ENCODE measurements at places on chromosomes 7 and 10.

DNA sequence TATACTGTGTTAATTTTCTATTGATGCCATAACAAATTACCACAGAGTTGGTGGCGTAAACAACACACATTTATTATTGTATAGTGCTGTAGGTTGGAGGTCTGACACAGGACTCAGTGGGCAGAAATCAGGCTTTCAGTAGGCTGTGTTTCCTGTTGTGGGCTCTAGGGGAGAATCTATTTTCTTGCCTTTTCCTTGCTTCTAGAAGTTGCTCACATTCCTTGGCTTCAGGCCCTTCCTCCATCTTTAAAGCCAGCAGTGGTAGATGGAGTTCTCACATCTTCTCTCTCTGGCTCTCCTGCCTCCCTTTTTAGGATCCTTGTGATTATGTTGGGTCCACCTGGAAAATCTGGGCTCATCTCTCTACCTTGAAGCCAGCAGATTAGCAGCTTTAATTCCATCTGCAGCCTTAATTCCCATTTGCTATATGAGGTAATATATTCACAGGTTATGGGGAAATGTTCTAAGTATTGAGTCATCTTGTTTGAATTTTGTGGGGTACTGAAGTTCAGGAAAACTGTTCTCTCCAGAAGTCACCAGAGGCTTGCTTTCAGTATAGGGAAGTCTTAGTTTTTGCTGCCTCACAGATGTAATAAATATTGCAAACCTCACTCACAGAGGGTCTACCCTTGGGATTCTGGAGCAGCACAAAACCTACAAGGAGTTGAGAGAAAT is 38.9 kb downstream of the CCNY start:
- no peak for DNase-seq

DNA sequence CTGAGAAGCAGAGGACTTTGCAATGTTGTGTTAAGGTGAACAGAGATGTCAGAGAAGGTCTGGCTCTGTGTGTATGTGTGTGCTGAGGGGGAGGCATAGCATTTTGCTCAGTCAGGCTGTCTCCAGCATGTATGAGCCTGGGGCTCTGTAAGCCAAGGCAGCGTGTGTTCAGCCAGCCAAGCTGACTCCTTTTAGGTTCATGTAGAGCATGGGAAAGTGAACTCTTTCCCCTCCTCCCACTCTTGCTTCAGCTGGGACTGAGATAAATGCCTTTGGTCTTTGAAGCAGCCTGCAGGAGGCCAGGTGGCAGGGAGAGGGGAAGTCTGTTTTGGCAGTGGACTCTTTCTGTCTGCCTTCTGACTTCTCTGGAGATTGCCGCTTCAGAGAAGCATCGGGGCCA is 3.8 kb downstream of the SFXN2 start:
- no peak for DNase-seq

- no peak for DNase-seq
These were observed 51.9 kb downstream of the ALOX5 start for GRCh38 chr10:45425621-45426563.

- DNase-seq = no peak
These were observed 6.5 kb downstream of the DOCK4 start for GRCh38 chr7:112199672-112200071.

- no peak for DNase-seq
These were observed 371.4 kb downstream of the PHTF2 start for GRCh38 chr7:78169992-78170391.

GRCh38 chr10:131474416-131474815 is 162.9 kb upstream of the TCERG1L start:
- no peak for DNase-seq

- no peak for DNase-seq
These were observed 71.9 kb downstream of the GALNT11 start for GRCh38 chr7:152097330-152097729.

GRCh38 chr10:61628151-61628874 is 34.4 kb upstream of the CABCOCO1 start:
- no peak for DNase-seq

GRCh38 chr10:93482145-93482834 is at the start of gene MYOF:
MYOF (minus strand) TSS chr10:93482334; CDS start chr10:93482194, 140 bp downstream.
- peak; percentile 29 for DNase-seq

- DNase-seq = no peak
These were observed 21.0 kb downstream of the ANKRD30A start for GRCh38 chr10:37146443-37146842.

DNA sequence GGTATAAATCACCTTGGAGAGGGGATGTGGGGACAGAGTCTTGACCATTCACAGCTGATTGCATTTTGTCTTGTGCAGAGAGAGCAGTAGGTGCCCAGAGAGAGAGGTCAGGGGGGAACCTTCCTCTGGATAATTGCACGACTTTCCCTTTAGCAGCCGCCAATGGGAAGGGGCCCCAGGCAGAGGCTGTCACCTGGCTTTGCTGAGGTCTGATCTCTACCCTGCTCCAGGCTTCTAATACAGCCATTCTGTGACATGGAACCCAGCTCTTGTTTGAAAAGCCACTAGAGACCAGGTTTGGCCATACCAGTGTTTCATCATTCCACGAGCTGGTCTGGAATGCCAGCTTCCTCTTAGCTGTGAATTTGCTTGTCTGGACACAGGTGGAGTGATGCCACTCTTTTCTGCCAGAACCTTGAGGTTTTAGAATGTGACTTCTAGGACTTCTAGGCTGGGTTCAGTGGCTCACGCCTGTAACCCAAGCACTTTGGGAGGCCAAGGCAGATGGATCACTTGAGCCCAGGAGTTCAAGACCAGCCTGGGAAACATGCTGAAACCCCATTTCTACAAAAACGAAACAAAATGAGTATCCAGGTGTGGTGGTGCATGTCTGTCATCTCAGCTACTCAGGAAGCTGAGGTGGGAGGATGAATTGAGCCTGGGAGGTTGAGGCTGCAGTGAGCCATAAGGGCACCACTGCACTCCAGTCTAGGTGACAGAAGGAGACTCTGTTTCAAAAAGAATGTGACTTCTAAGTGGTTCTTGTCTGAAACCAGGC is 159.9 kb downstream of the CAMK1D start:
- no peak for DNase-seq

GRCh38 chr10:127905001-127905847 is 1.7 kb upstream of the PTPRE start:
- no peak for DNase-seq

DNA sequence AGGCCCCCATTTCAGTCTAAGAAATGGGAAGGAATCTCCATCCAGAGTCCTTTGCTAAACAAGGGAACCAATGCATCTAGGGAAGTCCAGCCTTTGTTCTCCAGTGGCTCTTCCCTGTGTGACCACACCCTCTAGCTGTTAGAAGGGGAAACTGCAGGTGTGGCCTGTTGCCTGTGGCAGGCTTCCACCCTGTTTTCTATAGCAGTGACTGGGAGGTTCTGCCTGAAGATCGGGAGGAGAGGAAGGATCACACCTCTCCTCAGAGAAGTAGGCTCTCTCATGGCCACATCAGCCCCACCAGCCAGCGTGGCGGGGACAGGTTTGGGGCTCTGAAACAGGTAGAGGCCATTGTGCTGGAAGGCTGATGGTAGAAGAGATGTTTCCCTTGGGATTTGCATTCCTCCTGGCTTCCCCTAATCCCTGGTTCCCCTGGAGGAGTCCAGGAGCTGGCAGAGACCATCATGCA is 47.7 kb upstream of the TRIM8 start:
- peak; percentile 56 for DNase-seq

GRCh38 chr7:22219739-22220493 is 137.0 kb downstream of the RAPGEF5 start:
- no peak for DNase-seq

GRCh38 chr10:28850784-28851183 is 173.5 kb downstream of the BAMBI start:
- DNase-seq = no peak

- no peak for DNase-seq
These were observed 108.3 kb upstream of the HDAC9 start for GRCh38 chr7:18387191-18387735.

DNA sequence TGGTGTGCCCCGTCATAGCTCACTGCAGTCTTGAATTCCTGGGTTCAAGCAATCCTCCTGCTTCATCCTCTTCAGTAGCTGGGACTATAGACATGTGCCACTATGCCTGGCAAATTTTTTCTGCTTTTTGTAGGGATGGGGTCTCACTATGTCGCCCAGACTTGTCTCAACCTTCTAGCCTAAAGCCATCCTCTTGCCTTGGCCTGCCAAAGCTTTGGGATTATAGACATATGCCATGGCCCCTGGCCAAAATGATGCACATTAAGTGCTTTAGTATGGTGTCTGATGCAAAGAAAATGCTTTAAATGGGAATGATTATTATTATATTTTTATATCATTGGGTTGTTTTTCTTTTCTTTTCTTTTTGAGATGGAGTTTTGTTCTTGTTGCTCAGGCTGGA is 33.2 kb upstream of the VCL start:
- no peak for DNase-seq

- DNase-seq = no peak
These were observed 5.1 kb upstream of the FAM133B start for GRCh38 chr7:92595281-92595680.

DNA sequence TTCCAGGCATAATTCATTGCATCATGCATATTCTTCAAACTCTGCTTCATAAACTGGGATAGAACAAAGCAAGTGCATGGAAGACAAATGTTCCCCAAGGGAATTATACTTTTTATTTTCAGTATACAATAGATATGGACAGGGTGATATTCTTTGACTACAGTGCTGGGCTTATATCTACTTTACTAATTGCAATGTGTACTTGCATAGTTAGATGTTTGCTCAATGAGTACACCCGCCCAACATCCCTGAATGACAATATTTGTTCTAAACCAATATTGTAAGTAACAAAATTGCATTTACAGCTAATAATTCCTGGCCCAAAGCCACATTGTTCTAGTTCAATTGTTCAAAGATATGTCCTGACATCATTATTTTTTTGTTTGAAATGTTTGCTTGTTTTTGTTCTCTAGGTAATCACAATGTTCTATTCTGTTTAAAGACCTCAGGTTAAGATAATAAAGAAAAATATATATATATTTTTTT is 171.4 kb downstream of the PTN start:
- no peak for DNase-seq

- no peak for DNase-seq
These were observed 61.1 kb downstream of the CHST15 start for GRCh38 chr10:124032087-124032935.

DNA sequence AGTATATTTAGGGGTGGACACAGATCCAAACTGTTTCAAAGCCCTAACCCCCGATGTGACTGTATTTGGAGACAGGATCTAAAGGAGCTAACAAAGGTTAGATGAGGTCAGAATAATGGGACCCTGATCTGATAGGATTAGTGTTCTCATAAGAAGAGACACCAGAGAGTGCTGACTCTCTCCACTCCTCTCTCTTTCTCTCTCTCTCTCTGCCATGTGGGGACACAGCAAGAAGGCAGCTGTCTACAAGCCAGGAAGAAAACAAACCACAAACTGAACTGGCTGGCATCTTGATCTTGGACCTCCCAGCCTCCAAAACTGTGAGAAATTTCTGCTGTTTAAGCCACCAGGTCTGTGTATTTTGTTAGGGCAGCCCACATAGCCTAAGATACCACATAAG is 84.7 kb upstream of the KDM7A start:
- DNase-seq = no peak

- no peak for DNase-seq
These were observed 81.8 kb downstream of the LRRN3 start for GRCh38 chr7:111172564-111173257.

DNA sequence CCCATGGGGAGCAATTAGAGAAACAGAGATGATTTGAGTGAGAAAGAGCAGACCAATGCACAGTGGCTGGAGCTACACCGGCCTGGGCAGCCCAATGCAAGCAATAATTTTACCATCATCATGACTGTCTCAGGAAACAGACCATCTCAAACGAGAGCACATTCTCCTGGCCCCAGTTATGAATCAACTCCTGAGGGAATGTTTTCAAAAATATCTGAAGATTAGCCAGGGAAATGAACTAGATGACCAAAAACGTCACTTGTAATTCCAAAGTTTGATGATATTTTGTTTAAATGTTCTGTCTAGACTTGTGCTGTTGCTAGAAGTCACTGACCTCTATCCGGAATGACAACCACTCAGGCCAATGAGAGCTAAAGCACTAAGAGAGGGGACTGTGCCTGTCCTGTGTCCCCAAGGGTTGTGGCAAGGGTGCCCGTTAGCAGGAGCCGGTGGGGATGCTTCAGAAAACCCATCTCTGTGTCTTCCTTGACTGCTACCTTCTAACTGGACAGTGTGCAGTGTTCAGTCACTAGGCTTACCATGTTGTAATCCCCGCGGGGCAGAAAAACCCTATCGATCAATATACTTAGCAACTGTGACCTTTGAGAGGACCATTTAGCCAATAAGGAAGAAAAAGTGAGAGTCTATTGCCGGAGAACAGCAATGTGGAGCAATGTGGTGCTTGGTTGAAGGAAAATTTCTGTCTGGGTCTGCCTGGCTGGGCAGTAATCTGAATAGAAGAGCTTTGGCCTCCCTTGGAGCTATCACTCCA is 202.4 kb downstream of the ADAM12 start:
- DNase-seq = no peak

GRCh38 chr10:123995461-123996131 is 97.8 kb downstream of the CHST15 start:
- DNase-seq = no peak

GRCh38 chr10:97648562-97649404 is 8.3 kb downstream of the PI4K2A start:
- DNase-seq = peak; percentile 39

GRCh38 chr10:126302476-126302756 is 85.9 kb downstream of the ADAM12 start:
- no peak for DNase-seq
